CD4-positive, alpha-beta T cell treated with Interleukin-6 for 4 hours (primary cell): ENCODE measurements at places on chromosomes 13 and 19.
A peak's percentile ranks its signal among the peaks of the same experiment; 100 is the strongest.

DNA sequence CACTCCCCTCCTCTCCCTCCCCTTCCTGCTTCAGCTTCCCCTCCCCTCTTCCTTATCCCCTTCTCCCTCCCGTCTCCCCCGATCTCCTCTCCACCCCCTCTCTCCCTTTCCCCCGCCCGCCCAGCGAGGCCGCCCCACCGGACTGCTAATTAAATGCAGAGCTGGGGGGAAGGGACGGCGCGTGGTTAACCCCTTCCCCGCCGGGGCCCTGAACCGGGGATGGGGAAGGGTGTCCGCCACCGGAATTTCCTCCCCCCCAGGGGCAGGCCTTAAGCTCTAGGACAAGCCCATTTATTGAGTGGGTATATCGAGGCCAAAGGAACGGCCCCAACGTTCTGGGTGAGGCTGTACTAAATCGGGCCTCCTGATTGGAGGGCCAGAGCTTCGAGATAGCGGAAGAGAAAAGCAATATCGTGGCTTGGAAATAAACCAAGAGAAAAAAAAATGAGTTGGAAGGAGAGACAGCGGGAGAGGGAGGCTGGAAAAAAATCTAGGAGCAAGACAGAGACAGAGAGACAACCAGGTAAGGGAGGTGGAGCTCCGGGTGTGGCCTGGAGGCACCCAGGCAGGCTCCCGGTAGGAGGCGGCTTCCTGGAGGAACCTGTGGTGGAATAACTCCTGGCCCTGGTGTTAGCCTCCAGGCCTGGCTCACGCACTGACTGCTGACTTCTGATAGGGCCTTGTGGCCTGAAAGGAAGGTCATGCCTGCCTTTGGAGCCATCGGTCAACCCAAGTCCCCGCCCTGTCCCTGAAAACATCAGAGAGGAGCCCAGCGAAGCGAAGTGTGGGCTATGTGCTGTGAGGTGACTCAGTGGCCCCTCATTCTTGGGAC is 11.6 kb upstream of the JUND start:
- no peak for DNase-seq

- peak; percentile 36 for DNase-seq
These were observed 60.4 kb downstream of the ADGRE1 start for GRCh38 chr19:6947745-6948144.

GRCh38 chr13:102020611-102021216 is 381.1 kb downstream of the FGF14 start:
- no peak for DNase-seq

DNA sequence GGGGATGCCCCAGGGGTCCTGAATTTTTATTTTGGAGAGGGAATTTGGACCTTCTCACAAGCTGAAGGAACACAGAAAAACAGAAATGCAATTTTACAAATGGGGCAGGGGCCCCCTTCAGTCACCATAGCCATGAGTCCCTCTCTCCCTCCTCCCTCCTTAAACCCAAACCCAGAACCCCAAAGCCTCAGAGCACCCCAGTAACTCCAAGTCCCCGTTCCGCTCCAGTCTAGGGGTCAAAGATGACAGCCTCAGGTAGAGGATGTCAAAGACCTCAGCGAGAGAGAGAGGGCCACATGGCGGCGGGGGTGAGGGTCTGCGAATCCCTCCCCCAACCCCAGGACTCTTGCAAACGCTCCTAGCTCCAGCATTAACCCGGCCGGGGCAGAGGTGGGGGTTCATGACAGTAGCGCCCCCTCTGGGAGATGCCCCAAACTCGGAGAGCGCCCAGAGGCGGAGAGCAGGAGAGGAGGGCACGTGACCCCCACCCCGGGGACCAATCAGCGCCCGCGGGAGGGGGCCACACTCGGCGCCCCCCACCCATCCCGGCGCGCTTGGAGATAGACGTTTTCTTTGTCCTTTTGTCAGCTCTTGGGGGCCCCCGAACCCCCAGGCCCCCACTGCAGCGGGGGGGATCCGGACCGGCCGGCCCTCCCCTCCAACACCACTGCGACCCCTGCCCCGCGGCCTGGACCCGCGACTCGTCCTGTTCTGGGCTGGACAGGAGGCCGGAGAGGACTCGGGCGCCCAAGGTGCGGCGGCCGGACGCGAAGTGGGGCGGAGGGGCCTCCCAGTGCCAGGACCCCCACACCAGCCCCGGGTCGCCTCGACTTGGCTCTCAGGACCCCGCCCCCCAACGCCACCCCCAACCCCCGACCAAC is 20.8 kb upstream of the SEMA6B start:
- no peak for DNase-seq

GRCh38 chr19:11576227-11576626 is 1.2 kb downstream of the ACP5 start:
- no peak for DNase-seq

GRCh38 chr13:45537516-45537915 is 72.8 kb downstream of the COG3 start:
- no peak for DNase-seq
